ENCODE measurements at places on chromosomes 16 and 17.

GRCh38 chr17:27496437-27496943 lies 40.2 kb downstream of the KSR1 start:
- DNase-seq = no peak

GRCh38 chr17:34465789-34466188 lies 102.8 kb upstream of the CCL1 start:
- no peak for DNase-seq

DNA sequence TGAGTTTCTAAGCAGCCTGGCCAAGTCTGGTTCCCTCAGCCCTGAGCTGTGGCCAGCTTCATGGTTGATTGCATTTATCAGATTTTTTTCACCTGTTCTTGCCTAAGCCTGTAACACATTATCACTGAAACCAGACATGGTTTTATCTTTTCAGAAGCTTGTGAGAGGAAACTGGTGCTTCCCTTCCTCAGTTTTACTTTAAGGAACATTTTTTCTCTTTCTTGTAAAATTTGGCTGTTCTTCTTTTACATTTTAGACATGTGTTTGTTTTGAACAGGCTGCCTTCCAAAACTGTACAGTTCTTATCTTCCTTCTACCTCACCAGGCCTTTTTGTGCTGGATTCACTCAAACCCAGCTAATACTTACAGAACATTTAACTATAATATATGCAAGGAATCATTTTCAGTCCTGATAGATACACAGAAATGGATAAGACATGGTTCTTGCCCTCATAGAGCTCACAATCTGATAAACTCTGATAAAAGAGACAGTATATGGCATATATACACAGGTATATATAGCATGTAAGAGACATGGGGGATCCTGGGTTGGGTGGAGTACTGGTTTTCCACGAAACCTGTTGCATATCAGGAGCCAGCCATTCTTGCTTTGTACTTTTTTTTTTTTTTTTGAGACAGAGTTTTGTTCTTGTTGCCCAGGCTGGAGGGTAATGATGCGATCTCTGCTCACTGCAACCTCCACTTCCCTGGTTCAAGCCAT lies 44.5 kb downstream of the ZNRF1 start:
- no peak for DNase-seq

- no peak for DNase-seq
Measured at GRCh38 chr16:1026784-1027500, 45.4 kb downstream of the SOX8 start.

DNA sequence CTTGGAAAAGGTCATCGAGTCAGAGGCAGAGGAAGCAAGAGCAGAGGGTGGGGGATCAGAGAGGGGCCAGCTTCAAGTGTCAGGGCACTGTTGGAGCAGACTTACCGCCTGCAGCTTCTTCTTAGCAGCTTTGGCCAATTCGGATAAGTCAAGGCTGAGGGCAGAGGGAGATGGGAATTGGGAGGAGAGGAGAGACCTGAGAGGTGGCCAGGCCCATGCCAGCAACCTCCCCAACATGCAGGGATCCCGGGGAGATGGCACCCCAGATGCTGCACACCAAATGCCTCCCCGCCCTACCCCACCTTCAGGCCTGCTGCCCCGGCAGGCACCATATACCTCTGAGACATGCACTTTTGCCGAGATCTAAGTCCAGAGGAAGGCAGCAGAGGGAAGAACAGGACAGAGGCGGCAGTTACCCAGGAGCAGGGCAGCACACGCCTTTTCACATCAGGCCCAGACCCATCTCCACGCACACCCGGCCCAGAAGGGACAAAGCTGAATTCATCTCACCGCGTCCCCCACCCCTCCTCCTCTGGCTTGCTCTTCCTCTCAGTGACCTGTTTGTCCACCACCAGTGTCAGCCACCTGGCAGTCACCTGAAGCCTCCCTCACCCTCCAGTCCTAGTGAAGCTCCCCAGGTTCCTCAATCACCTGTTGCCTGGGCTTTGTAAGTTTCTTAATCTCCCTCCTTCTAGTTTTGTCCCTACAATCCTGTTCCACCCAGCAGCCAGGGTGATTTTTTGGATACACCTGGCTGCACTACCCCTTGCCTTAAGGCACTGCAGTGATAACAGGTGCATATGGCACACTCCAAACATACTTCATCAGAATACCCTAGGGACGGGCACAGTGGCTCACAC lies 10.4 kb downstream of the TP53I13 start:
- no peak for DNase-seq
